IPS-NIHi11 (cell line): ENCODE measurements at places on chromosomes 2 and 18.

- no peak for DNase-seq
Measured at GRCh38 chr2:5839550-5839949, 147.4 kb downstream of the SOX11 start.

DNA sequence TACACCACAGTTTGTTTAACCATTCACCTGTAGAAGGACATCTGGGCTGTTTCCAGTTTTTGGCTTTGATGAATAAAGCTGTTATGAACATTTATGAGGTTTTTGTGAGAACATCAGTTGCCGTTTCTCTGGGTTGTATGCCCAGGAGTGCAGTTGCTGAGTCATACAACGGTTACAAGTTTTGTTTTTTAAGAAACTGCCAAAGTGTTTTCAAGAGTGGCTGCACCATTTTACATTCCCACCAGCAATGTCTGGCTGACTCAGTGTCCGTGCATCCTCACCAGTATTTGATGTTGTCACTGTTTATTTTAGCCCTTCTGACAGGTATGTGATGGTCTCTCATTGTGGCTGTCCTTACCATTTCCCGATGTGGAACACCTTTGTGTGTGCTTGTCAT, 48.0 kb upstream of the GPR17 start:
- no peak for DNase-seq

DNA sequence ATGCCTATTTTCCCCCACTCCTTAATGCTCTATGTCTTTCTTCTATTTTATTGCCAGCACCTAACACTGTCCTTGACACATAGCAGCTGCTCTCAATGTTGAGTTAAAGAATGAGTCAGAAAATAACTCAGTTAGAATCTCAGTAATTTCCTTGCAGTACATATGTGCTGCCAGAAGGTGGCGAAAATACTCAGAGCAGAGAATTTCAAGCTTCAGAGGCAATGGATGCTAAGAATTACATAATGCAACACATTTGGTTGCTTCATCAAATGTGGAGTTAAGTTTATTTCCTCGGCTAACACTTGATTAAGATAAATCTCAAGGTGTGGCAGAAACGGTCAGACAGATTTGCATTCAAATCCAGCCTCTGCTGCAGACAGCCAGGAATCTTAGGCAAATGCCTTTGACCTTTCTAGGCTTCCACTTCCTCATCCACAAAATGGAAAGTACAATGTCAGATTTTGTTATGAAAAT, 105.6 kb downstream of the VSNL1 start:
- peak; percentile 49 for DNase-seq

- no peak for DNase-seq
Measured at GRCh38 chr2:137179542-137179941, 414.2 kb downstream of the THSD7B start.

DNA sequence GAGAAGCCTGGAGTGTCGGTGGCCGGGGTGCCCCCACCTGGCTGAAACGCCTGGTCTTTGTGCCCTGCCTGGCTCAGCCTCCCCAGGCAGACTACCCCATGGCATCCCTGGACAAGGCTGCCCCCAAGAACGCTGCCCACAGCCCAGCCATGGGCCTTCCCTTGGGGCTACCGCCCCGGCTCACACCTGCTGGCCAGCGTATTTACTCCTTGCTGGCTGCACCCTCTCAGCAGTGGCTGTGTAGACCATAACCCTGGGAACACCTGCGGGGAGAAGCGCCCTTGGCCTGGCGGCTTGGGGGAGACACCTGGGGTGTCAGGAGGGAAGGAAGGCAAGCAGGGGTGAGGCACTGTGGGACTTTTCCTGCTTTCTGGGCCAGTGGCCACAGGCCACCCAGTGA, 17.3 kb downstream of the CAPN10 start:
- no peak for DNase-seq

GRCh38 chr2:160694631-160695030, 201.0 kb upstream of the RBMS1 start:
- DNase-seq: no peak

DNA sequence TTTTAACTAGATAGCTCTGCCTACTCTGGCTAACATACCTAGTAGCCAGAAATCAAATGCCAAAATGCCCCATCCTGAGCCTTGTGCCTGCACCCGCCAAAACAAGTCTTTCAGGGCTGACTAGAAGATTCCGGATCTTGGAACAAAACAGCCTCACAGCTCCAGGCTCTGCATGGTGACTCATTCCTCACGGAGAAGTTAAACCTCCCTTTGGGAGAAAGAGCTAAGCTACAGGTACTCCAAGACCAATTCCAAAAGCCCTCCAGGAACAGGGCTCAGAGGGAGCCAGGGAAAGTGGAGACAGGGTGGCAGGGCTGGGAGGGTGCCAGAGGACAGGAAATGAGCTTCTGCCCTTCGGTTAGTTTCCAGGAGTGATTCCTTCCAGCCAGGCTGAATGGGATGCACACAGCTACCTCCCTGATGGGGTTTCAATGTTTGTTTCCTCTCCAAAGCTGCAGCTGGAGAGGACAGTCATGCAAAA, 295.6 kb downstream of the TNS1 start:
- DNase-seq: no peak

DNA sequence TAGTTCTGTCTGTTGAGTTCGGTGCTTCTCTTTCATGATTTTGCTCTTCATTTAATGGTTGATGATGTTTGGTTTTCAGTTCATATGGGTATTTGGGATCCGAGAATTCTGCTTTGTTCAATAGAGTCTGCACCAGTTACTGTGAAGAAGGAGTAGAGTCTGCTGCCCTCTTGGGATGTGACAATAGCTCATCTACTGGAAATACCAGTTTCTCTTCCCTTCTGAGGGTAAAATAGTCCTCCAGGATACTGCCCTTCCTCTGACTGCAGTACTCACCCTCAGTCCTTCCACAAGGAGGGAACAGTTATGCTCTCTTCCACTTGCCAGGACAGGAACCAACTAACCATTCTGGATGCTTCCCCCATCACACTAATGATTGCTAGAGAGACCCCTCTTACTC, 12.5 kb upstream of the TNFAIP6 start:
- no peak for DNase-seq

GRCh38 chr2:142347751-142348150, 216.9 kb upstream of the LRP1B start:
- DNase-seq: no peak

DNA sequence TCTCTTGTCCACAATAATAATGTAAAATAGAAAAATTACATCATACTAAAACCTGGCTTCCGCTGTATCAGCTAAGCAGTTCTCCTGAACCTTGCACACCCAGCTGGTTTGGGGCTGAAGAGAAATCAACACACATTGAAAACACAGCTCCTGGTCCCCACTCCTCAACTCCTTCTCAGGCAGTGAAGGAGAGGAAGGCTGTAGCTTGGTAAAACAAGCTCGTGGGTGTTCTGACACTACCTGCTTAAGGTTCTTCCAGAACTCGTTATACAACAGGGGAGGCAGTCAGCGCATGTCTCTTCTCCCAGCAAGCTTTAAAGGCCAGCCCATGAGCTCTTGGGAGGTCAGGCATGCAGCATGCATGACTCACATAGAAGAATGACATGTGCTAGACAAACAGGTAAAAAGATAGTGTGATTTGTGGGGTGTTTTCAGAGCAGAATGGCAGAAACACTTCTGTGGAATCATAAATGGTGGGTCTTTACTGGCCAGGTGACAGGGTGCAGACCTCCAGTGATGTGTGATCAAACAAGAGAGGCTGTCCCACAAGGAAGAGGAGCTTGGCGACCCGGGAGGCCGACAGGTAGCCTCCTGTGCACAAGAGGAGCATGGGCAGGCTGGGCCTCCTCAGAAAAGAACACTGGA, 69.1 kb downstream of the UXS1 start:
- DNase-seq: no peak

DNA sequence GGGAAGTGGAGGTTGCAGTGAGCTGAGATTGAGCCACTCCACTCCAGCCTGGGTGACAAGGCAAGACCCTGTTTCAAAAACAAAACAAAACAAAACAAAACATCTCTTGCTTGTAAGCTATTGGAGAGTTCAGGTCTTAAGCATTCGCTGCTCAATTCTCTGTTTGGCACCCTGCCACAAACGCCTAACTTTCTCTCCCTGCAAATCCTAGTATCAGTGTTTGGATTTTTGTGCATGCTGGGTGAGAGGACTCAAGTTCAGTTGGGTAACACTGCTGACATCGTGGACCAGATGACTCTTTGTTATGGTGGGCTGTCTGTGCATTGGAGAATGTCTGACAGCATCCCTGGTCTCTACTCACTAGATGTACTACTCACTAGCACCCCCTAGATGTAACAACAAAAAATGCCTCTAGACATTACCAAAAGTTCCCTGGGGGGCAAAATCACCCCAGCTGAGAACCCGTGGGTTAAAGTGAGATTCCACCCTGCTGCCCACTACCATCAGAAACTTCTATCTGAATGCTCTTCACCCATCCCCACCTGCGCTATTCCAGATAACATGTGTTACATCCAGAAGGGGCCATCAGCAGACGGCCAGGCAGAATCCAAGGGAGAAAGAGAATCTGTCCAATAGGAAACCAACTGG, 50.9 kb downstream of the CACNB4 start:
- peak; percentile 47 for DNase-seq

DNA sequence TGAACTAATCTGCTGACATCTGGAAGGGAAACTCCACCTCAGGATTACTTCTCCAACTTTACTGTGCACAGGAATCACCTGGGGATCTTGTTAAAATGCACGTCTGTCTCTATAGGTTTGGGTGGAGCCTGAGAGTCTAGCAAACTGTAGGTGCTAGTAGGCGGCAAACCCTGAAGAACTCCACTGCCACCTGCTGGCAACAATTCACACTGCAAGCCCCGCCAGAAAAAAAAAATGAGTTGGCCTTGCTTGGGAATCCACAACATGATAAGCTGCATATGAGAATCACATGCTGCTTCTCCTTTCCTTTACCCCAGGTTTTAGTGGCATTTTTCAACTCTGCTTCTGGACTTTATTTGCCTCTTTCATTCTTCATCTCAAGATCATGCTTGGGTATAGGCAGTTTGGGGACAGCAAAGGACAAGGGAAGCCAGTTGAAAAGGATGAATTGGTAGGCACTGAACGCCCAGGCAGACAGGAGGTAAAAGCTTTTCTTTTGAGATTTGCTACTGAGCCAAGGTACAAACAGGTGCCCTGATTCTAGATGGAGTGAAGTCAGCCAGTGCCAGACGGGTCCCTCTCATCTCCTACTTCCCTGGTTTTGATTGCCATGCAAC, 88.8 kb downstream of the VIT start:
- peak; percentile 88 for DNase-seq

DNA sequence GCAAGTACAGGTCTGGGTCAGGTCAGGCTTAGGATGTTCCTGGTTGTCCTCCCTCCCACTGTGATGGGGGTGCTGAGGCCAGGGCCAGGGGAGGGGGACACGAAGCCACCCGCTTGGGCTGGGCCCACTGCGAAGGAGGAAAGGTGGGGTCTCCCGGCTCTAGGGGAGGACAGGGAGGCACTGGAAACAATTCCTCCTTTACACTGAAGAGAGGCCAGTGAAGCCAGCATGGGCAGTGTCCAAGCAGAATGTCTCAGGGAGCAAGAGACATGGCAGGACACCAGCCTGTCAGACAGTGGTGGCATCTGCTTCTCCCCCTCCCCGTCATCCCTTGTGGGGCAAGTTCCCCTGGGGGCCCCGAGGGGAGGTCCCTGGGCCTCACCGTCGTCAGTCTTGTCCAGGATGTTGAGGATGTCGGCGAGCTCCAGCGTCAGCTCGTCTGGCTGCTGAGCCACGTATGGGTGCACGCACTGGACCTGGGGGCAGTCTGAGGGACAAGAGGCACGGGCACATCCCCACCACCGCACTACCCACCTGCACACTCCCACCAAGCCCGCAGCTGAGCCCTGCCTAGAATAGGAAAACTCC, 10.8 kb downstream of the SNORC start:
- DNase-seq: no peak

- no peak for DNase-seq
Measured at GRCh38 chr18:24022161-24022560, 7.6 kb downstream of the TTC39C start.

- DNase-seq: no peak
Measured at GRCh38 chr2:30736461-30737325, 70.6 kb downstream of the CAPN13 start.

DNA sequence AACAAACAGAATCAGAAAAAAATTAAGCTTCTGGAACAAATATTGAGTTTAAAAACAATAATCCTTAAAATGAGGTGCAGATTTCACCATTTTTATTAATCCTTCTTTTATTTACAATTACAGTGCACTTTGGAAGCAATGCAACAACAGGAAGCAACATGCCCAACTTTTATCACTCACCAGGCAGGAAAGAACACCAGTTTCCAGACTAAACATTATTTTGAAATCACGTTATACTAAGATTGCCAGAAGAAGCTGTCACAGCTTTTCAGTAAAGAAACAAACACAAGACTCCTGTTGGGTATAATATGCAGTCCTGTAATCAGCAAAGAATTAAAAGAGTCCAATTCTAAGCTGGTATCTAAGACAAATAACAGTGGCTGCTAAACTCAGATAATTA, 137.9 kb upstream of the ZC3H15 start:
- DNase-seq: no peak

DNA sequence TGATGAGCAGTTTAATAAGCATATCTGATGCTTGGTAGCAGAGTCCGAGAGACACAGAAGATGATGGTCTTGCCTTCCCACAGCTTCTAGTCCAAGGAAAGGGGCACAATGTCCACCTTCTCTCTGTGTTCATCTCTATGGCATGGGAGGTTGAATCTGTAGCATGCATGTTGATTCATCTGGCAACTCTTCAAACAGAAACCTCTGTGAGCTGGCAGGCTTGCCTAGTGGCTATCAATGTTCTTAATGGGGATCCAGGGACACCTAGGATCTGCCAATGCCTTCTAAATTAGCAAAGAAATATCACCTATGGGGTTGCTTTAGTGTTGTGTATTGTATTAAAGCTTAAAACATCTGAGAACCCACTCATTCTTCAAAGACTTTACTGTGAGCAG, 170.8 kb downstream of the INO80D start:
- no peak for DNase-seq

GRCh38 chr18:77000527-77000926, 132.1 kb downstream of the MBP start:
- DNase-seq: peak; percentile 80

DNA sequence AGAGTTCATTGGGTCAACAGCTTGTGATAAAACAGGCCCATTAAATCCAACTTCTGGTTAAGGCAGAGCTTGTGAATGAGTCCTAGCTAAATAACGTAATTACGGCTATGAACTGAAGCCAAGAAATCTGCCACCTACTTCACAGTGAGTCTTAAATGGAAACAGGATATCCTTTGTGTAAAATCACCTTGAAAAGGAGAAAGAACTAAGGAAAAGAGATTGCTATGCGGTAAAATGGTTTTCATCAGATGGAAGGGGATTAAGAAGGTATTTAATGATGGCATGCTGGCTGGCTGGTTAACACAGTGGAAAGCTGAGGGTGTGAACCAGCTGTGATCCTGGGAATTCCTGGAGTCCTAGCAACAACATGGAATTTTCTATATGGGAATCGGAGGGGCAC, 156.6 kb downstream of the DOK6 start:
- peak; percentile 20 for DNase-seq

GRCh38 chr18:74292541-74292858, 737 bp upstream of the CYB5A start:
- DNase-seq: no peak

DNA sequence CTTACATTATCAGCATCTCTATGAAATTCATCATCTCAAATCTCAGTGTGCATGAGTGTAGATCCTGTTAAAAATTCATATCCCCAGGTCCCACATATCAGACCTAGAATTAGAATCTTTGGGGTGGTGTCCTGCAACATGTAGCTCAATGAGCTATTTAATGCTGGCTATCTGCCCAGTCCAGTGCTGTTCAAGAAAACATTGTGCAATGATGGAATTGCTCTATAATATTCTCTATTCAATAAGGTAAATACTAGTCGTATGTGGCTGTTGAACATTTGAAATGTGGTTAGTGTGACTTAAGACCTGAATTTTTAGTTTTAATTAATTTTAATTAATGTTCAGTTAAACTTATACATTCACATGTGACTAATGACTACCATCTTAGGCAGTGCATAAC, 127.4 kb downstream of the NOL4 start:
- no peak for DNase-seq
